Kidney capillary endothelial cell (primary cell): ENCODE measurements at places on chromosomes 5 and 9.
A peak's percentile ranks its signal among the peaks of the same experiment; 100 is the strongest.

DNA sequence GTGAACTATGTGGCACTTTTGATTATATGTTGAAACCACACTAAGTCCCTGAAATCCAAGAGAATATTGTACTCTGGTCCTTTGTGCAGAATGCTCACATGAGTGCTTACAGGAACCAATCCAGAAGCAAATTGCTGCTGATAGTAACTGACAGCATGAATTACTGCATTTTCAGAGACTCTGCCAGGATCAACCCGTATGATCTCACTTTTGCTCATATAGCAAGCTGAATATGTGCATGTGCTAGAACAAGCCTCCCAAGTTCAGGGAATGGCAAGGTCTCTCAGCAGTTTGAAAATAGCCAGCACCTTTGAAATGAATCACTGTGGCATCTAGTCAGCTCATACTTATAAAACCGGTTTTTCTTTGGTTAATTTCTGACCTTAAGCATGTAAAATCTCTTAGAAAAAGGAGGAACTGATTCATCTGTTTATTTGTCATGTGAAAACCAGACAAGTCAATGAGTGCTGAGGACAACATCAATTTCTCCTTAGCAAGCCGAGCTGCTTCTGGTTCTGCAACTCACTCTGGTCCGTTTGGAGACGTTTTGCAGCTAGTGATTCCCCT, 215.7 kb upstream of the ELL2 start:
- DNase-seq: peak; percentile 6

DNA sequence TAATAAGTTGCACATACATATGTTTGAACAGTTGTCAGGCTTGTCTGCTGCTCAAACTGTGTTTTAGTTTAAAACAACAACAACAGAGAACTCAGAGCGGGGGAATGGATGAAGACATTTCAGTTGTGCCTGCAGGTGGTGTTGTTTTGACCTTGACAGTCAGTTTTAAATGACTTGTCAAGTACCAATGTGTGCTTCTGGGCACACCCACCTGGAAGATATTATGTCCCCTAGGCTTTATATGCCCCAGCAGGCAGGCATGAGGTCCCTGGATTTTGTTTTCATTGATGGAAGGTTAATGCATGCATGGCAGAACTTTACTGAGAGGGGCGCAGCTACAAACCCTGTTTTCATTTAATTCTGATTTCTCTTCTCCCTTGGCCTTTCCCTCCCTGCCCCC, 84.6 kb downstream of the AOPEP start:
- DNase-seq: no peak

- no peak for DNase-seq
These were observed 141.1 kb downstream of the ACTBL2 start for GRCh38 chr5:57341380-57341979.

- no peak for DNase-seq
These were observed 169.0 kb downstream of the PCSK1 start for GRCh38 chr5:96264047-96264446.

DNA sequence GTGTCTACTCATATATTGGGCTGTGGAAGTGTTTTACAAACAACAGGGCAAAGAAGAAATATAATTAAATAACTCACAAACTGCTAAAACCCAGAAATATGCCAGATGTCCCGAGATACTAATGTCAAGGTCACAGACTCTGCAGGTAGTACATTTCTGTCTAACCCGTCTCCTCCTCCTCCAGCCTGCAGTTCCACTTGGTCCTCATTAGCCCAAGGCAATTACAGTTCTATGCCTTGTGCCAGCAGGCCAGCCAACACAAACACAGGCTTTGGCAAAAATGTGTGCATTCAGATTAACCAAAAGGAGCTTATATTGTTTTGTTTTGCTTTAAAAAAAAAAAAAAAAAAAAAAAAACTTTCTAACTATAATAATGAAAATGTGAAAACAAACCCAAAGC, 148.8 kb downstream of the MYO10 start:
- DNase-seq: no peak

- DNase-seq: no peak
These were observed 36.0 kb upstream of the FYB1 start for GRCh38 chr5:39255406-39255805.

DNA sequence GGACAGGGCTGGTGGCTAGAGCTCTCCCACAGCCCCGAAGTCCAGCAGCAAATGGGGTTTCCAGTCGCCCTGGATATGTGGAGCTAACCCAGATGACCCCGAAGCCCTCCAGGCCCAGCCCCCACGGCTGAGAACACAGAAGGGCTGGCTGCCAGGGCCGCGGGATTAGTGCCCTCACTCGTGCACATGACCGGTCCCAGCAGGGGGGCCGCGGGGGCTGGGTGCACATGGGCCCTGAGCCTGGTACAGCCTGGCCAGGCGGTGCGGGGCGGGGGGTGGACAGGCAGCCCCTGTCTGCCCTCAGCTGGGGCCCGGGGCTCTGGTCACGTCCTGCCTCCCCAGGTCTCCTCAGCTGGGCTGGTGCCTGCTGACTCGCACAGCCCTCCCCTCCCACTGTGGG, 5.9 kb downstream of the SSNA1 start:
- no peak for DNase-seq

DNA sequence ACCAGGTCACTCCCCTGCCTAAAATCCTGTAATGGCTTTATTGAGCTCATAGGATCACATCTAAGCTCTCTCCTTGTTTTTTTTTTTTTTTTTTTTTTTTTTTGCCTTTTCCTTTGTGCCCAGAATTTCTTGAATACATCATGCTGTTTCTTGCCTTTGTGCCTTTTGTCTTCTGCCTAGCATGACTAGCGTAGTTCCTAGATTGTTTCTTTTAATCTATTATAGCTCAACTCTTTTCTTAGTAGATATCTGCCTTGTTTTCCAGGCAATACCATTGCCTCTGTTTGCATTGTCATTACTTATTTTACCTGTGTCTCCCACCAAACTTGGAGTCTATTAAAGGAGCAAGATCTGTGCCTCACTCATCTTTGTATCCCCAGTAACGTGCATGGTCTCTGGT, 106.1 kb upstream of the C9orf72 start:
- DNase-seq: no peak

DNA sequence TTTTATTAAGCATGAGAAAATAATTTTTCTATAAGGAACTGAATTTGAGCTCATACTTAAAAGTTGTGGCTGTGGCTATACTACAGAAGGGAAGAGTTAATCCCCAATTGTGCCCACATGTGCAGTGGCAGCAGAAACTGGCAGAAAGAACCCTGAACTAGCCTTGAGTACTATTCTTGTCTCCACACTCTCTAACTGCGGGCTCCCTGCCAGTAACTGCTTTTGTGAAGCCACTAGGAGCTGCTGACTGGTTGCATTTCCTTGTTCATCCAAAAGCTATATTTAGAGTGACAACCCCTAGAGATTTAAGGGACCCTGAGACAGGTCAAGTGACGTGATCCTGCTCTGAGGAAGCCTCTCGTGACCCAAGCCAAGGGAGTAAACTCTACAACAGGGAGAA, 238.6 kb downstream of the ELAVL2 start:
- no peak for DNase-seq

DNA sequence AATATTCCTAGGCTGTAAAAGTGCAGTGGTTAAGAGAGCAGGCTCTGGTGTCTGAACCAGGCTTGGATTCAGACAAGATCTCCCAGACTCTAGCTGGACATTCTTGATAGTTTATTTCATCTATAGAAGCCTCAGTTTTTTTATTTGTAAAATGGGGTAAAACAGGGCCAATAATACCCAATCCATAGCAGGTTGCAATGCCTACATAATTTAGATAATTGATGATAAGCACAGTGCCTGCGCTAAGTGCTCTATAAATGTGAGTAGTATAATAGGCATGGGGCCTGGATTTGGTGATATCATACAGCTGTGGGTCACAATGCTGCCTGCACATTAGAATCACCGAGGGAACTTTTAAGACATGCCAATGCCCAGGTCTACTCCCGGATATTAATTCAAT, 603.5 kb downstream of the ISL1 start:
- no peak for DNase-seq

DNA sequence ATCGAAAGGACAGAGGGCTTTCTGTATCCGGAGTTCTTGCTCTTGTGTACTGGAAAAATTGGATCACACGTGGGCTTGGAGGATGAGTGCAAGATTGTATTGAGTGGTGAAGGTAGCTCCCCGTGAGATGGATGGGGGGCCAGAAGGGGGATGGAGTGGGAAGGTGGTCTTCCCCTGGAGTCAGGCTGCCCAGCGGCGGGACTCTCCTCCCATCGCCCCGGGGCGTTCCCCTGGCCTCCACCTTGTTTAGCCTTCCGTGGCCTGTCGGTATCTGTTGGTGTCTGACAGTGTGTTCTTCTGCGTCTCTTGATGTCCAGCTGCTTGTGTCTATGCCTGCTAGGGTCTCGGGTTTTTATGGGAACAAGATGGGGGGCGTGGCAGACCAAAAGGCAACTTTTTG, 54.6 kb upstream of the GABRA6 start:
- no peak for DNase-seq

GRCh38 chr5:65142511-65143011, 339.2 kb downstream of the ADAMTS6 start:
- DNase-seq: peak; percentile 98

- DNase-seq: no peak
These were observed 70.4 kb downstream of the MUSK start for GRCh38 chr9:110738982-110739381.
